ENCODE measurements at places on chromosomes 12 and 14.
A peak's percentile ranks its signal among the peaks of the same experiment; 100 is the strongest.

DNA sequence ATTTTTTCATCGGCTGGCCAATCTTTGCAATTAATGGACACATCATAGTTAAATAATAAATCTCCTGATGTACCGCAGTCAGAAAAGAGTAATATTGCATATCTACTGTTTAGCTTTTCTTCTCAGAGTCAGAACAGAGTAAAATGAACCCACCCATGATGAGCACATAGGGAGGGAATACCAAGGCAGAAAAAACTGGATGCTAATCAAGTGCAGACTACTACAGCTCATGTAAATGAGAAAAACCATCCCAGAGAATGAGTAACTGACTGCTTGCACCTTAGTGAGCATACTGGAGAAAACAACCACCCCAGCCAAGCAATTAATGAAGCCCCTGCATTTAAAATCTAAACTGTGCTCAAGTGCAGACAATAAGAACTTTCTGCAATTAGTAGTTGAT is 483.7 kb downstream of the MDGA2 start:
- no peak for DNase-seq

- no peak for DNase-seq
Measured at GRCh38 chr12:79255288-79255687, 390.7 kb downstream of the SYT1 start.

- no peak for DNase-seq
Measured at GRCh38 chr12:53004582-53004981, 1.7 kb upstream of the EIF4B start.

DNA sequence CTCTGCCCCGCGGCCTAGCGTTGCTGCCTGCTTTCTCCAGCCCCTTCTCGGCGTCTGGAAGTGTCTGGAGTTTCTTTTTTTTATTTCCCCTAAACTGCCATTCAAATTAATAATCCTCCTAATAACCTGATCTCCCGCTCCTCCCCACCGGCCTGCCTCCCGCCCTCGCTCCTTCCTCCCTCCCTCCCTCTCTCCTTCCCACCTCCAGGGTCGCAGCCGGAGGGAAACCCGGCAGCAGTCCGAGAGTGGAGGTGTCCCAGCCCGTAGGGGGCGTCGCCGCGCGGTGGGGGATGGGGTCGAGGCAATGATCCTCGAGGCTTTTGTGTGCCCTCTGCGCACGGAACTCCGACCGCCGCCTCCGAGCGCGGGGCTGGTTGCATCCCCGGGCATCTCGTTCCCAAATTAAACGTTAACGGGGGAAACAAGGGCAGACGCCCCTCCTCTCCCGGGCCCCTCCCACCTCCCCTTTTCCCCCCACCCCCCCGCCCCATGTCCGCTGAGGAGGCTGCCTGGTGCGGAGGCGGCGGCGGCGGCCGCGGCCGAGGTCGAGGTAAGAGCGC is 1.0 kb upstream of the SOCS2 start:
- DNase-seq, result peak; percentile 44

GRCh38 chr12:50637870-50638481 is 125.9 kb upstream of the ATF1 start:
- DNase-seq, result no peak

Data from activated CD4-positive, alpha-beta T cell treated with anti-CD3 and anti-CD28 coated beads, Interleukin-2, amount 50 U/mL, for 24 hours (primary cell).